ENCODE measurements at places on chromosomes 7 and 10. TPM values are rescaled to one million over a fixed set of nuclear protein-coding genes. Genes with fewer than 3 reads are reported as not detected.

- DNase-seq = no peak
Observed at GRCh38 chr10:27687743-27688142, 57.9 kb downstream of the MKX start.

DNA sequence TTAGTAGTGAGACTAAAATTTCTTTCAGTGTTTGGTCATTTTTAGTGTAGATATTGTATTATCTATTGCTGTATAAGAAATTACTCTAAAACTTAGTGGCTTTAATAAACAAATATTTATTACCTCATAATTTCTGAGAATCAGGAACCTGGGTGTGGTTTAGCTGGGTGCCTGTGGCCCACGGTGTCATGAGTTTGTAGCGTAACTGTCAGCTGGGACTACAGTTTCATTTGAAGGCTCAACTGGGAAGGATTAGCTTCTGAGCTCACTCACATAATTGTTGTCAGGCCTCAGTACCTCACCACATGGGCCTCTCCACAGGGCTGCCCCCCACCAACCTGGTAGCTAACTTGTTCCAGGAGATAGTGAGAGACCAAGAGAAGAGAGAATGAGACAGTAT is 98.5 kb downstream of the SRI start:
- no peak for DNase-seq

- DNase-seq = no peak
Observed at GRCh38 chr10:73953665-73954064, 42.7 kb downstream of the PLAU start.

DNA sequence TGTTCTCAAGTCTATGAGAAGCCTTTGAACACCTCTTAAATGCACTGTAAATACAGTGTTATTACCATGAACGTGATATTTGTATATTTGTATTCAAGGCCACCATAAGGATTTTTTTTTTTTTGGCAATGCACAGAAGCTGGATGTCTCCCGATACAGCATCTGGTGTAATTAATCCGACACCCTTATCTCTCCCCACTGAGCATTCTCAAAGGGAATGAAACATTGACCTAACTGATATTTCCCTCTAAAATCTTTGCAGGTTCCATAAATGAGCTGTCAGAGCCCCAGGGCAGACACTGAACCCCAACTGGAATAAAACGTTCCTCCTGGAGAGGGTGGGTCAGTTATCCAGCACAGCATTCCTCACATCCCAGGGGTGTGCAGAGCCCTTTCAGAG is 316.6 kb downstream of the PAXIP1 start:
- no peak for DNase-seq

DNA sequence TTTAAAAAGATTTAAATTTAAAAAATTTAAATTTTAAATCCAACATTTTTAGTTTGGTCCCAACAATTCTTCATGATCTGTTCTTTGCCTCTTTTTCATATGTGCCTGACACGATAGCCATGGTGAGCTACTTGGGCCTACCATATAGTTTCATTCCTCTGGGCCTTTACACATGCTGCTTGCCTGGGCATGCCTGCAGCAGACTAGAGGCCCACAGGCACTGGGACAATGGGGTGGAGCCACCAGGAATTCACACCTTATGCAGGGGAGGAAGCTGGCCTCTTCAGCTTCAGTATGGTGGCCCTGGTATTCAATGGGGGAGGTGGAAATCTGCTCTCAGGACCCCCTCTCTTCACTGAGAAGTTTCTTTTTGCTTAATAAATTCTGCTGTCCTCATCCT is 37.8 kb upstream of the ZNF365 start:
- no peak for DNase-seq

- DNase-seq = no peak
Observed at GRCh38 chr7:120169996-120170783, 102.8 kb upstream of the KCND2 start.

GBX1 gene
- not detected for total RNA-seq

DNAH11 gene
- 3.9 TPM for total RNA-seq
